ENCODE measurements at places on chromosomes 16 and 17.

GRCh38 chr16:58001781-58002415 lies 691 bp downstream of the USB1 start:
- DNase-seq = no peak

DNA sequence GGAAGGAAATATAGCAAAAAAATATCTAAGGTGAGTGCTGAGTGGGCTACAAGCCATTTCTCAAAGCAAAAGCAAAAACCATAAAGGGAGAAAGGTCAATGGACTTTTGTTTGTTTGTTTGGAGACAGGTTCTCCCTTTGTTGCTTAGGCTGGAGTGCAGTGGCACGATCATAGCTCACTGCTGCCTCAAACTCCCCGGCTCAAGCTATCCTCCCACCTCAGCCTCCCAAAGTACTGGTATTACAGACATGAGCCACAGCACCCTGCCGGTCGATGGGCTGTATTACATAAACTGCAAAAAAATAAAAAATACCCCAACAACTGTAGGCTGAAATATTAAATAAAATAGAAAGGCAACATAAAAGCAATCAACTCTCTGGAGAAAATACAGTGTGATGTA lies 3.5 kb upstream of the RBBP6 start:
- DNase-seq = no peak

- DNase-seq = no peak
Observed at GRCh38 chr17:15000661-15001060, 264.5 kb downstream of the PMP22 start.

GRCh38 chr17:35801583-35802224 lies 6.3 kb upstream of the MMP28 start:
- DNase-seq = peak; percentile 29

DNA sequence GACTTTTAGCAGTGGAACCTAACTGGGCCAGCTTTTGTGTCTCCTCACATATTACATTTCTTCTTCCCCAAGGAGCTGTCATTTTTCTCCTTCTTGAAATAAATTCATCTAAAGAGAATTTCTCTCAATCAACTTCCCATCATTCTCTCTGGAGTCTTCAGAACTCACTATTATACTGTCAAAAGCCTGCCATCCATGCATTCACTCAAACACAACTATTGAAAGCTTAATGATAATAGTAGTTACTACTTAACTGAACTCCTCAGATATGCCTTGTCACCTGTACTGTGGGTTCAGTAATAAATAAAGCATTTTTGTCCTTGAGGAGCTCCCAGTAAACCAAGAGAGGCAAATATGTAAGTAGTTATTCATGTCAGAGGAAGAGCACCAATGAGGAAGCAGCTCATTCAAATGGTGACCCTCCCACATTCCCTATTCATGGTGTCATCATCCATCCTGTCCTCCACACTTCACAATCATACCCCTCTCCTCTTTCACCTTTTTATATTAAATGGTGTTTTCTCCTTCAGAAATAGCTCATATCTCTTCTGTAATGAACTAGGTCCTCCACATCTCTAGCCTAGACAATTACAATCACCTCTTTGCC lies 162.6 kb downstream of the CA10 start:
- DNase-seq = no peak

DNA sequence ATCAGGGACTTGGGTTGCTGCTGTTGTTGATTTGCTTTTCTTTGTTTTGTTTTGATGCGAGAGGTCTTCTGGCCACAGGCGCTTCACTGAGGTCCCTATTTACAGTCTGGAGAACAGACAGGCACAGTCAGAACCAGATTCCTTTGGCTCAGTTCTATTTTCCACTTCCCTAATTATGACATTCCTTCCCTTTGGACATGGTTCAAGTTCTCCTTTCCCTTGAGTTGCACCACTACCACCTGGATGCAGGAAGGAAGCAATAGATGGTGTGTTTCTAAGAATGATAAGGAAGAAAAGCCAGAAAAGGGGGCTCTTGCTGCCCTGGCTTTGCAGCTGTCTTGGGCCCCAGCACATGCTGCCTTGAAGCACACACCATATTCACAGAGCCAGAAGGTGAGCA lies 160.6 kb downstream of the MAF start:
- no peak for DNase-seq

DNA sequence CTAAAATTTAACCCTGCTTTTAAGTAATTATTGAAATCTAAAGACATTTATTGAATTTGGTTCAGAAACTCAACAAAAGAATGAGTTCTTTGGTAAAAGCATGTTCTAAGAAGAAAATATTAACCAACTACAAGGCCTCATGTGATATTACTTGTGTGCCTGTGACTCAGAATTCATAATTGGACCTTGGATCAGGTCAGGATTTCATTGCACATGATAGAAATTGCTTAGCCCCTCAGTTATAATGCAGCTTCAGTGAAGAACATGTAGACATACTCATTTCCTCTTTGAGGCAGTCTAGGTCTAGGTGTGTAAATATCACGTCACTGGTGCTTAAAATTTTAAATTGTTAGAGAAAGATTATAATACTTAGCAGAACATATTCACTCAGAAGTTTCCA lies 410.0 kb upstream of the SOX9 start:
- DNase-seq = no peak

- no peak for DNase-seq
Observed at GRCh38 chr16:19578378-19578971, 23.0 kb downstream of the VPS35L start.

- no peak for DNase-seq
Observed at GRCh38 chr16:65024767-65025178, 97.1 kb downstream of the CDH11 start.

DNA sequence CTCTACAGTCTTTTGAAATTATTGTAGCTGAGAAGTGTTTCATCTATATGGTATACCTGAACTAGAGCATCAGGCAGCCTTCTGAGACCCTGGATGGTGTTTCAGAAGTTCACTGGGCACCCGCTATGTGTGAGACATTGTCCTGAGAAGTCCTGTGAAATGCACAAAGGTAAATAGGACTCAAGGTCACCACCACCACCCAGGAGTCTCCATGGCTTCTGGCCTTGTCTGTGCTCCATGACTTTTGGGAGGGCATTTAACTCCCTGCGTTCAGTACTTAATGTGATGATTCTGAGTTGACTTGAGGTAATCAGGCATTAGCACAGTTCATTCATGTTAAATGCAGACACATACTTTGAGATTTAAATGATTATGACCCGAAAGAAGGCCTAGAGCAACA lies 1.1 kb downstream of the MLYCD start:
- no peak for DNase-seq

Measured in stimulated activated naive CD8-positive, alpha-beta T cell treated with anti-CD3 and anti-CD28 coated beads, Interleukin-15, amount 100 ng/mL, for 72 hours (primary cell).